ENCODE measurements at places on chromosomes 3 and 15. TPM values are rescaled to one million over a fixed set of nuclear protein-coding genes. Genes with fewer than 3 reads are reported as not detected.

The RTP4 gene
- total RNA-seq, result 2.7 TPM

The CORO2B gene
- total RNA-seq, result 11.7 TPM

The DHX30 gene
- total RNA-seq, result 41.0 TPM

The UROC1 gene
- not detected for total RNA-seq

The UBE2E2 gene
- total RNA-seq, result 65.5 TPM

The CPN2 gene
- not detected for total RNA-seq

The TEX55 gene
- total RNA-seq, result not detected

The PFKFB4 gene
- 4.5 TPM for total RNA-seq

GRCh38 chr3:294581-294980 is 98.0 kb downstream of the CHL1 start:
- no peak for DNase-seq

GRCh38 chr3:55735976-55736375 is 248.9 kb upstream of the WNT5A start:
- no peak for DNase-seq

GRCh38 chr15:96237002-96237401 is 93.5 kb upstream of the NR2F2 start:
- DNase-seq, result no peak

- DNase-seq, result no peak
These were observed 59.0 kb upstream of the SMAD3 start for GRCh38 chr15:67006083-67007065.

GRCh38 chr3:52021489-52022268 is 26.0 kb upstream of the RPL29 start:
- no peak for DNase-seq

DNA sequence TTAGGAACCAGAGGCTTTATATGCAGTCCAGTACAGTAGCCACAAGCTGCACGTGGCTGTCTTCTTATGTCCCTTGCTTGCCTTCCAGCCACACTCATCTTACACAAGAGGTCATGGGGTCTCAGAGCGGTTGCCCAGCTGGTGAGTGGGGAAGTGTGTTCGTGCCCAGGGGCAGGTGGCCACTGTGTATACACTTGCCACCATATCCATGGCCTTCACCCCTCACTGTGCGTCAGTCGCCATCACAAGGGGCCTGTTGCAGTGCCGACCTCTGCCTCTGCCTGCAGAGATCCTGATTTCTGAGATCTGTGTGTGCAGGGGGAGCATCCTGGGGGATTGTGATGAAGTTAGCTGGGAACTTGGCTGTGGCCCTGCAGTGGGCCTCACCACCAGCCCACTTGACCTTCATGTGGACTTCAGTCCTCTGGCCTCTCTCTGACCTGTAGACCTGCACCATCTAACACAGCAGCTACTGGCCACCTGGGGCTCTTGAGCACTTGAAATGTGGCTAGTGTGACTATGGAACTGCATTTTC is 43.1 kb upstream of the SACM1L start:
- DNase-seq, result no peak

DNA sequence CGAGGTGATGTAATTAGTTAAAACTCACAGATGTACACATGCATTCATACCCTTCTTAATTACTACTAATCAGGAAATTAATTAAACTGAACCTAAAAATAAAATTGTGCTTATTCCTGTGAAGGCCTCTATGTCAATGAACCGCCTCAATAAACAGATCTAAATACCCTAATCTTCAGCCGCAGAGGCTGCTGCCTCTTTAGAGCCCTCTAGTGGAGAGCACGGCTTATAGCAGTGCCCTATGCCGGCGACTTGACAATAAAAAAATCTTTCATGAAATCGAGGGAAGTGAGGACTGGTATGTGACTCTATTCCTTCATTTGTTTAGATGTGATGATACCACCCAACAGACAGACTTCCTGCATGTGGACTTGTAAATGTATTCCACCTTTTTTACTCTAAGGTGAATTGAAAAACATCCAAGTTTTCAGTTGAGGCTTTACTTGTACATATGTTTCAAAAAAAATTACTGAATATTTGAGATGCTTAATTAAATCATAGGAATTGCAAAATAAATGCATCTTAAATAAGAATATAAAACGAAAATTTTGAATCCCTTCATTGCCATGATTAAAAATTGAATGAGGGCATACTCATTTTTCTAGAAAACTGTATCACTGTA is 8.3 kb upstream of the EPHA3 start:
- DNase-seq, result peak; percentile 64

DNA sequence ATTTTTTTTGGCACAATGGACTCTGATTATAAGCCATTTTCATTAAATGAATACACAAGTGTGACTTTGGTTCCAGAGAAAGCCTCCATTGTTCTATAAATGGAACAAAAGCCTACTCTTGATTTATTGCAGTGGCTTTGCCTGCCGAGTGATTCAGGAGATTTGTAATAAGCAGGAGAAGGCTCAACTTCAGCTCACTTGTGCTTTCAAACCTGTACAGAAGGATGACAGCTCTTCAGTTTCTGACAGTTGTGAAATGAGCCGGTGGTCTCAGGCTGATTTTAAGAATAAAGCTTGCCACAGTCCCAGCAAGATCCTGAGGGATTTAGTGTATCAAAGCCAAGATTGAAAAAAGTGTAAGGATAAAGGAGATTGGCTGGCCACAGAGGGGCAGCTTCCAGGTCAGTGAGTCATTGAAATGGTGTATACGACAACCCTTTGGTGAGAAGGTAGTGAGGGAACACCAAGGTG is 438.8 kb upstream of the TGFBR2 start:
- DNase-seq, result no peak

DNA sequence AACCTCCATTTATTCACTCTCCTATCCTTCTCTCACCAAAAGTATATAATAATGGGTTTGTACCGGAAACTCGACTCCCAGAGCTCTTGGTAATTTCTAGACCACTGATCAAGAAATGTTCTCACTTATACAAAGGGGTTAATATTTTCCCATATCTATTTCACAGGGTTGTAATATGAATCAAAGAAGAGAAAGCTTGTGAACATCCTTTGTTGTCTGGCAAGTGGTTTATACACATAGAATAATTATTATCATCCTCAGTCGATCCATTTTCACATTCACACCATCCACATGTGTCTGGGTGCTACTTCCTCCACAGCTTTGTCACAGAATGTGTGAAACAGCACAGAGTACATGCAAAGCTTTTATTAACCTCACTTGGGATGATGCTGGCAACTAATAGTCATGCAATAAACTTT is 29.9 kb upstream of the STT3B start:
- DNase-seq, result no peak

GRCh38 chr15:82239685-82240391 is 22.7 kb downstream of the EFL1 start:
- no peak for DNase-seq

Measured in posterior vena cava (tissue), 2 donors.